NCI-H1417 (cell line): ENCODE measurements at places on chromosomes 1 and 21.

- no peak for DNase-seq
Measured at GRCh38 chr1:203478986-203479385, 3.4 kb downstream of the PRELP start.

GRCh38 chr1:145979746-145980456, 15.4 kb downstream of the POLR3GL start:
- no peak for DNase-seq

DNA sequence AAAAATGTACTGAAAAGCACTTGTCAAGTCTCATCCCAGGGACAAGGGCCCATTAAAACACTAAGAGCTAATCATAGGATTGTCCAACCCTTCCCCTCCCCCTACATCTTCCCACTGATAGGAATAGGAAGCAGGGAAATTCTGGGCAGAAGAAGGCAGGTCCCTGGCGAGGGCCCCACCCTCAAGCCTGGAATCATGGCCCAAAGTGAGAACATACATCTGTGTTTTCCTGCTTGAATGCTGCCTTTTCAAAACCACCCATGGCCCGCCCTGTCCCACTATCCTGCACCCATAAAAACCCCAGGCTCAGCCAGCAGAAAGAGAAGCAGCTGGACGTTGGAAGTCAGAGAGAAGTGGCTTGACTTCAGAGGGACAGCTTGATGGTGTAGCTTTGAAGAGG, 4.8 kb downstream of the DNAI4 start:
- DNase-seq = no peak

- DNase-seq = no peak
Measured at GRCh38 chr1:116006486-116006964, 30.2 kb downstream of the SLC22A15 start.

GRCh38 chr1:230713915-230714764, at the start of gene AGT:
AGT (minus strand) TSS chr1:230714122; CDS start chr1:230710823, 3,299 bp downstream.
- DNase-seq = no peak

GRCh38 chr1:27099135-27099586, 55.8 kb downstream of the SLC9A1 start:
- peak; percentile 33 for DNase-seq

- no peak for DNase-seq
Measured at GRCh38 chr1:92031281-92032110, 1.7 kb downstream of the EPHX4 start.

DNA sequence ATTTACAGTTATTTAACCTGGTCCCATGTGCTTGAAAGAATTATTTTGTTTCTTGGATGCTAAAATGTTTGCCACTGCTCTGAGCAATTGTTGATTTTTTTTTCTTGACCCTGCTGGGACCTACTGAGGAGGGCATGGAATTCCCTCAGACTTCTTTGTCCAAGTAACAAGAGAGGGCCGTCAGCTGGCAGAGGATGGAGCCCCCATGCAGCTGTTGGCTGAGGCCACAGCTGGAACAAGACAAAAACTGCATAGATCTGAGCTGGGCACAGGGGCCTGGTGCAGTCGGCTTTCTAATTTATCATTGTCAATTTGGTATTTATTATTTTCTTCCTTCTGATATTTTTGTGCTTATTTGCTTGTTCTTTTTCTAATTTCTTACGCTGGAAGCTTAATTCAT, 39.6 kb upstream of the ABCG1 start:
- no peak for DNase-seq

DNA sequence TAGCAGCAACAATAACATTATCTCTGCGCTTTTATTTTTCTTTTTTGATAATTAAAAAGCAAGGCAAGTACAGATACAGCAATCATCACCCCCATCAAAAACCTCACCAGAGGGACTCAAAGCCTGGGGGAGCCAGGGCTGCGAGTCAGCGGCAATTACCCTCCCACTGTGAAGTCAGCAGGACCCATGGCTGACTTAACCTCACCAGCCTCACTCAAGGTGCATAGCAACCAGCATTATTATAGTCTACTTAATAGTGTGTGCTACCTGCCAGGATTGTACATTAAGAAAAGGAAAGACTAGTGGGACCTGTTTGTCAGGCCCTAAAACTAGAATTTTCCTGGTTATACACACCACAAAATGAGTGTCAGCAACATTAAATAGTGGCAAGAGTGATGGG, 28.9 kb upstream of the SERBP1 start:
- peak; percentile 76 for DNase-seq

DNA sequence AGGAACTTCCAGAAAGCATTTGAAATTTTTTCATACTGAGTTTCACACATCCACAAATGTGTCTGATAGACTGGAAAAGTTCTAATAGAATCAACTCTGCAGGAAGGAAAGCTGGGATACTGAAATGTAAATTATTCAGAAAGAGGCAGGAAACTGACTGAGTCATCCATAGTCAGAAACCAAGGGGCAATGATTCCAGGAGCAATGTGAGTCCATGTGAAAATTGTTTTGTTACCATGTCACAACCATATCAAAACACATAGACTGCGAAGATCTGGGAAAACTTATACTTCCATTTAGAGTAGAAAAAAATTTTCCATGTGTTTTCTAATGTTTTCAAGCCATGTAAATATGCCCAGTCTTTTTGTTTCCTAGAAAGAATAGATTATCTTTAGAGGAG, 142.3 kb upstream of the TMPRSS15 start:
- no peak for DNase-seq

GRCh38 chr21:32378956-32379355, 13.9 kb downstream of the URB1 start:
- no peak for DNase-seq

DNA sequence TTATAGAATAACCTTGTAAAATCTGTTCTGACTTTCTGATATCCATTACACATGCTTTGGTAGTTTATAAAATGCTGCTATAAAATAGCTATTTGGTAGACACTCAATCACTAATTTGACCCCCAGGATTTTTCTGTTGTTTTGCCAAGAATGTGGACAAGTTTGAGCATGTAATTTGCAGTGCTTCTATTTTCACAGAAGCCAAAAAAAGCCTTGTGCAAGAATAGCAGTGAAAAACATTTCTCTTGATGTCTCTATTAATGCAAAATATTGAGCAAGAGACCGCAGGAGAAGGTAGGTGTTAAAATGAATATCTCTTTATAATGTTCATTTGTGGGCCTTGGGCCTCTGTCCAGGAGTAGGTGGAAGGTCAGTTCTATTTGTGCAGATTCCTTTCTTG, 22.5 kb downstream of the MAP3K7CL start:
- DNase-seq = no peak

GRCh38 chr1:2919841-2920240, 101.4 kb upstream of the ACTRT2 start:
- DNase-seq = no peak

- peak; percentile 52 for DNase-seq
Measured at GRCh38 chr1:32273391-32274208, 18.3 kb upstream of the HDAC1 start.

DNA sequence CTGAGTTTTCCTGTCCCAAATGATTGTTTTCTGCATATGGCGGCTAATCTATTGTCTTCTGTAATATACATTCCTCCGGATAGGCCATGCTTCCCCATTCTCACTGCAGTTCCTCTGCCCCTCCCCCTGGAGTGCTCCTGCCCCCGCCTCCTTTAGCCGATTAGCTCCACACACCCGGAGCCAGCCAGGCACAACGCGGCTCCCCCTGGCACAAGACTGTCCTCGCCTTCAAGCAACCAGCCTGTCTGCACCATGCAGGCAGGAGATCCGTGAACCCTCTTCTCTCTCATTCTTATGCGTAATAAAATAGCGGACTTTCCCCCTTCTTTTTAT, 18.0 kb downstream of the SERTAD4 start:
- peak; percentile 20 for DNase-seq

DNA sequence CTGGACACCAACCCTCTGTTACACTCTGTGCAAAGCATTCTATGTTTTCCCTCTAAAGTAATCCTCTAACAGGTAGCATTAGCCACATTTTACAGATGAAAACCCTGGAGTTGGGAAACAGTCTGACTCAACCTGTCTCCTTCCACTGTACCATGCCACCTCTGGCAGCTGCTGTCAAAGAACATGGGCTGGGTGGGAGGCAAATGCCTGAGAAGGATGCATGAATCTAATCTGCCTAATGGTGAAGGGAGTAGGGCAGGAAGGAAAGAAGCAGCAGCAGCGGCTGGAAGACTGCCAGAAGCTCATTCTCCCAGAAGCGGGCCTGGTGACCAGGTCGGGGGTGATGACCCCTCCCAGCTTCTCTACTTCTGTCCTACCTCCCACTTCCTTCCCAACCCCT, 21.7 kb downstream of the LRRC71 start:
- no peak for DNase-seq

DNA sequence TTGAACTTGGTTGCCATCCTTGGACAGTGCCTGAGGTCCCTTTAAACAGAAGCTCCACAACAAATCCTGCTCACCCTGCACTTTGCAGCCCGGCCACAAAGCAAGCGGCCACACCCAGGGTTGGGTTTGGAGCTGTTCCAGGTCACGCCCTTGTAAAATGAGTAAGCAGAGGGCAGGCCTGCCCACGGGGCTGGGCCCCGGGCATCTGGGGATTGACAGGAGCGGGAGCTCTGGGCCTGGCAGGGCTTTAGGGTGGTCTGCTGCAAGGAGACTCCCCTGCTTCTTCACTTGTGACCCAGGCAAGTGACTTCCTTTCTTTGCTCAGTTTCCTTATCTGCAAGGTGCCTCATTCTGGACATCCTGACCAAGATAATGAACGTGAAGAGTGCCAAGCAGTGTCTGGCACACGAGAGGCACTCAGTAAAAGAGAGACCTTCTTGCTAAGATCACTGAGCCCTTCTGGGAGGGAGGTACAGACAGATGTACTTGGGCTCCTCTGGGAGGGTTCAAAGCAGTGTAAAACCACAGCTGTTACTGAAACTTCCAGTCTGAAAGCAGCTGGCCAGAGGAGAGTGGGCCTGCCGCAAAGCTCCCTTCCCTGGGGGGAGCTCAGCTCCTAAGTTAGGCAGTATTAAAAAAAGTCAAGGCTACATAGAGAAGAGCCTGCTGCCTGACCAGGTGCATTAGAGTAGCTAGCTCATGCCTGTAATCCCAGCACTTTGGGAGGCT, 2.6 kb downstream of the E2F2 start:
- peak; percentile 86 for DNase-seq

DNA sequence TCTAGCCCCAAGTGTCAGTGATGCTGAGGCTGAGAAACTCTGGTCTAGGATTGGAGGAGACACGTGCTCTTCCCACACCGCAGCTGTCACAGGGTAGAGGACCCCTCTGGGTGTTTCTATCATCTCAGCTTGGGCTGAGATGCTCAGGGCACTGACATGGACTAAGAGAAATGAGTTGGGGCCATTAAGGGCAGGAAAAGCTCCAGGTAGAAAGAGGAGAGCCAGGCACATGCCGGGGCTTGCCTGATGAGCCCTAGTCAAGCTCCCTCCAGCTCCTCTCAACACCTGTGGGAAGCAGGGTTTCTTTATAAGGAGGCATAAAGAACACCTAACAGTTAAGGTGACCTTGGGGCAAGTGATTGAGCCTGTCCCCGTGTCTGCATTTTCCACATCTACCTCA, 17.3 kb downstream of the ABCA4 start:
- DNase-seq = no peak

DNA sequence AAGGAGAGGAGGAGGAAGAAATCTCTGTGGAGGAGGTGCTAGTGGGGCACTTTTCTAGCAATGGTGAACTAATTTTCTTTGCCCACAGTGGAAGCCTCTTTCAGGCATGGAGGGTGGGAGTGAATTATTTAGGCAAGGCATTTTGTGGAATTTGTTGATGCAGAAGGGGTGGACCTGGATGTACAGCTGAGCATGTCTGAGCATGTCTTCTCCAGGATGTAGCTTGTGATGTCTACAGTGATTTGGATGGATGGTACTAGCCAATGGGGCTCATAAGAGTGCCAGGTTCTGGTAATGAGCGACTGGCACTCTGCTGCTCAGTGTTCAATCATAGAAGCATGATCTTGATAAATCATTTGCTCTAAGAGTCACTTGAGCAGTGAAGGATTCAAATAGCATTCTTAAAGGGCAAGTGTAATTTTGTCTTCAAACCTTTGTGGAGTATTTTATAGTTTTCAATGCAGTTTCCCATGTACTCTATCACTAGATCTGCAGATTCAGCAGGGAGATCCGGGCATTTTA, 153.9 kb upstream of the LMO4 start:
- peak; percentile 38 for DNase-seq

DNA sequence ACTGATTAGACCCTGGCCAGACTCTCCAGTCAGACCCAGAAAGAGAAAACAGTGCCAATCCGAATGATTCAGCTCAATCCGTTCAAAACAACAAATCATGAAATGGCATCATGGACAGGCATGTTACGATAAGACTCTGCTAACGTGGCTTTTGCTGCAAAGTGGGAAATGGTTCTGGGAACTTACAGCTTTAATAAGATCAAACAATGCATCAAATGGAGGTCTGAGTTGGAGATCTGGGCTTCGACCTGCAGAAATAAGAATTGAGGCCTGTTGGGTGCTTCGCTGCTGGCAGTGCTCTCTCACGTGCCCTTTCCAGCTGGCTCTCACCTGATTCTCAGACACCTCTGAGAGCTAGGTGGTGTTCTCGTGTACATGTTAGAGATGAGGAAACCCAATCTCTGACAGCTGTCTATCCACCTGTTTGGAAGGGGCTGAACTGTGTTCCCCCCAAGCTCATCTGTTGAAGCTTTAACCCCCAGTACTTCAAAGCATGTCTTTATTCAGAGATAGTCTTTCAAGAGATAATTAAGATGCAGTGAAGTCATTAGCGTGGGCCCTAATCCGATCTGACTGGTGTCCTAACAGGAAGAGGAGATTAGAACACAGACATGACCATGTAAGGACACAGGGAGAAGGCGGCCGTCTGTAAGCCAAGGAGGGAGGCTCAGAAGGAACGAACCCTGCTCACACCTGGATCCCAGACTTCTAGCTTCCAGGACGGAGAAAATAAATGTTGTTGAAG, 45.5 kb upstream of the ETS2 start:
- DNase-seq = no peak

DNA sequence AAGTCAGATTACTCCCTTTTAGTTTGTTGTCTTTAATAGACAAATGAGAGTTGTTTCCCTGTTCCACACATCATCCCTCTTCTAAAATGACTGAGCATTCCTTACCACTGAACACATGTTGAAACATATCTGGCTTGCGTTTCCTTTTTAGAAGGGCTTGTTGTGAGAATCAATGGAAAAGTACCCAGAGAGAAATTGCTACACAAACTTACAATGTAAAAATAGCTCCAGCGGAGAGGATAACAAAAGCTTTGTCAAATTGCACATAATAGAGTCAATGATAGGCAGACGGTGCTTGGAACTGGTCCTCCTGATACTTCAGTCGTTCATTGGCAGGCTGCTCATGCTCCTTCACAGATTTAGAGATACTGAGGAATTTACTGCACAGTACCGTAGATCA, 123.9 kb downstream of the CYYR1 start:
- DNase-seq = peak; percentile 27
